Caki2 (cell line): ENCODE measurements at places on chromosomes 2 and 18.

DNA sequence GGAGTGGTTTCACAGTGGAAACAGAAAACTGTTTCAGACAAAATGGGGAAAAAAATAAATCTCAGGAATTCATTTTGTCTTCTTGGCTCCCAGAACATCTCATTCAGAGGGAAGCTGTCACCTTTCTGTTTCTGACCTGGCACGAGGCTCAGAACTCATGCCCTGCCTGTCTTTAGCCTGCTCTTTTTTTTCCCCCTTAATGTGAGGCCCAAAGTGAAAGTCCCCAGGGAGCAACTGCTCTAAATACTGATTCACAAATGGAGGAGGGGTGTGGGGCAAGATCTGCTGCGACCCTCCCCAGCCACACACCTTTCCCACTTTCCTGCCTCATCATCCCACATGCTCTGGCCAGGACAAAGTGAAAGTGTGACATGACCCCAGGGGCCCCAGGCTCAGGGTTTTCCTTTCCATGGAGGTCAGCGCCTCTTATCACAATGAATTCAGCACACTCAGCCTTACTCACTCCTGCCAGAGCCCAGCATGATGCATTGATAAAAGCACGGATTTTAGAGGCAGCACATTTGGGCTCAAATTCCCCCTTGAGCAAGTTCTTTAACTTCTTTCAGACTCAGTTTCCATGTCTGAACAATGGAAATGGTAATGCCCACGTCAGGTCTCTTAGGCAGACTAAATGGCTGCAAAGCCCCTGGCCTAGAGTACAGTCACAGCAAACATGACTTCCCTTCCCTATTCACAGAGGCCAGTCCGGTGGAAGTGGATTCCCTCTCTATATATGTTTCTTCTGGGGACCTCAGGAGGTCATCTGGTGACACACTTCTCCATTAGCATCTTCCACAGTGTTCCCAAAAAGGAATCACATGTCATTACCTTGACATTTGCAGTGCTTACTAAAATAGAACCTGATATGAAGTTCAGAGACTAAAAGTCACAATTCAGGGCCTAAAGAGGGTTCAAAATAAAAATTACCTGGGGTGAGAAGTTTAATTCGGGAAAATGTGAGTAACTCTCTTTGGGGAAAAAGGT lies 55.3 kb upstream of the TMEM163 start:
- DNase-seq = no peak

DNA sequence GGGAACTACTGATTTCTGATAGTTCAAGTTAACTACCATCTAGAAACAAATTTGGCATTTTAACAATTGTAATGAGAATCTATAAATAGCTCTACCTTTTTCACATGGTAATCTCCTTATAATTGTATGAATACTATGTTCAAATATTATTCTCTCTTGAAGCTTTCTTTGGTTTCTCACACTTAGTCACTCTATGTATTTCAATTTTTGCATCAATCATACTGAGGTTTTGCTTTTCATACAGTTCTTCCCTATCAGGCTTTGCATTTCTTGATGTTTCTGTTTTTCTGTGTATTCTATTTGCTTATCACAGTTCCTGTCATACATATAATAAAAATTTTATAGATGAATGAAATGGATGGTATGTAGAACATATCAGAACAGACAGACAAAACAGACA lies 16.0 kb downstream of the VPS54 start:
- DNase-seq = no peak

DNA sequence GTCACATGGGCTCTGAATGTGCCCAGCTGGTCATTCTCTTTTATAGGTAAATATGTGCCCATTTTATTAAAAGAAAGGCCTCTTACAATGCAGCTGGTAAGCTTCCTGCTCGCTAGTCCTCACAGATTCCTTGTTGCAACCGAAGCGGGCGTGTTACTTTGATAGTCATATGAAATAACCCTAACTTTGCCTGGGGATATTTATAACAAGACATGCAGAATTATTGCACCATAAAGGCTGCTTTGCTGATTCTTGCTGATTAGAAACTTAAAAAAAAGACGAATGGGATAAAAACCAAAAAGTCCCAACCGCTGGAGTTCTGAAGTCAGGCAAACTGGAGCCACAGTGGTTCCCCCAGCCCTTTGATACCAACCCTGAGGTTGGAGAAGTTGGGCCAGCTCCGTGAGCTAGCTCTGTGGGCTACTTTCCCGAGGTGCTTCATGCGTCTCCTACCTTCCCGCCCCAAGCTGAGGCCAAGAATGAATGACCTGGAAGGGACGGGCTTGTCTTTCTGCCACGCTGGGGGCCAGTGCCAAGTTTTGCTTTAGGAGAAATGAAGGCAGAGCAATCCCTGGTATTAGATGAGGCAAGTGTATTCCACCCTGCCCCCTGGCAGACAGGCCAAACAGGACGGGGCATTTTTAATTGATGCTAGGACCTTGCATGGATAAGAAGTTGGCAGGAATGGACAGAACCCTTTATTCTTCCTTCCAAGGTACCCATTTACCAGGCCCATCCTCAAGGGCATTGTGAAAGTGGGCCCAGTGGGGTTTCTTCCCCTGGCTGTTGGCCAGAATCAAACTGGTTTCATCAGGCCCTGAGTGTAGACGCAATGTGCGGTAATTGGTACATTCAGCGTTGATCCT lies 140.4 kb downstream of the KCTD1 start:
- DNase-seq = no peak

- DNase-seq = peak; percentile 59
These were observed 117.6 kb downstream of the SMAD7 start for GRCh38 chr18:48832938-48833700.

DNA sequence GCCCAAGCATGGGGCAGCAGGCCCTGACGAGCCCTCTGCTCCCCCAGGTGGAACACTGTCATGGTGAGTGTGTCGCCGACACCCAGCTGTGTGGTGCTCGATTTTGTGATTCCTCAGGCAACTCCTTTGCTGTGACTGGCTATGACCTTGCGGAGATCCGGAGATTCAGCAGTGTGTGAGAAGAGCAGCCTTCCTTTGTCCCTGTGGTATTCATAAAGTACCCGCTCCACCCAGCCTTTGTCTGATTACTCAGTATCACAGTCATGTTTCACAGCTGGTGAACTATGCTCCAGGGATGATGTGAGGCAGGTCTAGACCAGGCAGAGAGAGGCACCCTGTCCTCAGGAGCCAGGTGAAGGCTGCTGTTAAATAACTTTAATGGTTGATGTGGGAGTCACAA lies 4.0 kb downstream of the WDR54 start:
- peak; percentile 59 for DNase-seq
